ENCODE measurements at places on chromosomes 4 and X.

GRCh38 chr4:133812954-133813353, 388.6 kb downstream of the PABPC4L start:
- no peak for DNase-seq

GRCh38 chrX:11789809-11790208, 31.8 kb downstream of the MSL3 start:
- no peak for DNase-seq

GRCh38 chr4:108777388-108777787, 14.5 kb upstream of the ETNPPL start:
- DNase-seq: no peak

DNA sequence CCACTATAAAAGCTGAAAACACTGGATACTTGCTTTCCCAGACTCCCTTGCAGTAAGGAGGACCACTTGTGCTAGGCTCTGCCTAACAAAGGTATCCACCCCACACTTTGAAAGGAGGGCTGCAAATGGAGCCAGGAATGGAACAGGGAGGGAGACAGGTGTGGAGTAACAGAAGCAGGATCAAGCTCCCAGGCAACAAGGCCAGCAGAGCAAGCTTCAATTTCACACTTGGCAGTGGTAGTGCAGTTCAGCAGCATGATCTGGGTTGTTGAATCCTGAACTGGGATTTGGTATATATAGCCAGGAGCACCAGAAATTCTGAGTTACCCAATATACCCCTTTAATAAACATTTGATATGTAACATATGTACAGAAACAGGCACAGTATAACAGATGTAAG, 9.8 kb downstream of the LAMP2 start:
- no peak for DNase-seq

GRCh38 chr4:163171590-163171989, 4.9 kb upstream of the NAF1 start:
- DNase-seq: no peak

DNA sequence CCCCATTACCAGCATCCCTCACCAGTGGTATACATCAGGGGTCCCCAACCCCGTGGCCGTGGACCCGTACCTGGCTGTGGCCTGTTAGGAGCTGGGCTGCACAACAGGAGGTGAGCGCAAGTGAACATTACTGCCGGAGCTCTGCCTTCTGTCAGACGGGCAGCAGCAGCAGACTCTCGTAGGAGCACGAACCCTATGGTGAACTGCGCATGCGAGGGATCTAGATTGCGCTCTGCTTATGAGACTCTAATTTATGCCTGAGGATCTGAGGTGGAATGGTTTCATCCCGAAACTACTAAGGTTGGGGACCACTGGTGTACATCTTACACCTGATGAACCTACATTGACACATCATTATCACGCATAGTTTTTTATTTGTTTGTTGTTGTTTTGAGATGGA, 52.8 kb upstream of the DHX15 start:
- no peak for DNase-seq

DNA sequence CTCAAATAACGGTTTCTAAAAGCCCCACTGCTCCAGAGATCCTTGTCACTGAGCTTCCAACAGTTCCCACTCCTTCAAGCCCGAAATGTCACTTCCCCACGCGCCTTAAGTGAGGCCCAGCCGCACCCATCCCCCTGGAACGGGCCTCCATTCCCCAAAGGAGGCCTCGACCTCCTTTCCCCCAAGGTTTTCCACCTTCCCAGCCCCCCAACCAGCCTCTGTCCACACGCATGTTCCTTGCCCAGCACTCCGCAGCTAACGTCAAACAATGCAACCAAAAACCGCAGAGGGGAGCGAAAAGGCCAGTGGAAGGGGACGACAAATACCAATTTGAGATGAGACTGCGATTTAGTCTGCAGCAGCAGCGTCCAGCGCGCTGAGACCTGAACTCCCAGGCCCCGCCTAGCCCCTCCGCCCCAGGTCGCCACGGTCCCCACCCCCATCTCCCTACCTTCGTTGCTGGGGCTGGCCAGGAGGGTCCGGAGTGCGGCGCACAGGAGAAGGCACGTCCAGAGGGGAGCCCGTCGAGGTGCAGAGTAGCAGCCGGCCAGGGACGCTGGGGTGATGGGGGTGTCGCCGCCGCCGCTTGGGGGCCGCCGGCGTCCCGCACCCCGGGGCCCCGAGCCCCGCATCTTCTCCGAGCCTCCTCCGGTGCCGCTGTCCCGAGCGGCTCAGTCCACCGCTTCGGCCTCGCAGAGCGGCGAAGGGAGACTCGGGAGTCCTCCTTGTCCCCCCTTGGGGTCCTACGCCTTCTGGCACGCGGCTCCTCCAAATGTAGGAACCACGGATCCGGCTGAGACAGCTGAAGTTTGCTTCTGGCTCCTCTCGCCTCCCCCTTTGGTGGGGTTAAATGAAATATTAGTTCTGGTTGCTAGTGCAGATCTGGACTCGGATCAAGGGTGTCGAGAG, 924 bp downstream of the EPHA5 start:
- peak; percentile 18 for DNase-seq

- no peak for DNase-seq
Measured at GRCh38 chr4:86857341-86858052, 8.3 kb upstream of the SLC10A6 start.

- DNase-seq: no peak
Measured at GRCh38 chr4:83267830-83268475, 16.6 kb downstream of the COQ2 start.

GRCh38 chr4:2297606-2298531, 36.0 kb upstream of the MXD4 start:
- DNase-seq: no peak

DNA sequence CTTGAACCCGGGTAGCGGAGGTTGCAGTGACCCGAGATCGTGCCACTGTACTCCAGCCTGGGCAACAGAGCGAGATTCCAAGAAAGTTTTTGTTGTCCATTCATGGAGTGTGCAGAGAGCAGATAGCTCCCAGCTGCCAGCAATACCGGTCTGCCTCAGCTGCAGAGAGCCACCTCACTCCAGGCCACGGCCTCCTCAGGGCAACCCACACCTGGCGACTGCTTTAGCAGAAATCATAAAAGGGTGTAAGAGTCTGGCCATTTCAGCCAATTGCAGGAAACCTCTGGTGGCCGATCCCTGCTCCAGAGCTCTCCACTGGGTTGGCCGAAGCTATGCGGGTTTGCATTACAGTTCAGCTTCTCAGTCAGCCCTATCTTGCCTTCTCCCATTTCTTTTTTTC, 227.4 kb upstream of the BCOR start:
- no peak for DNase-seq

- DNase-seq: no peak
Measured at GRCh38 chrX:120301960-120302359, 9.3 kb downstream of the TMEM255A start.

- DNase-seq: peak; percentile 75
Measured at GRCh38 chr4:78938868-78939666, at the start of gene PAQR3. Gene PAQR3, minus strand, starts transcription at chr4:78939438. Its CDS starts 214 bp downstream, at chr4:78939224.

GRCh38 chrX:94288972-94289371, 615.0 kb downstream of the FAM133A start:
- no peak for DNase-seq

DNA sequence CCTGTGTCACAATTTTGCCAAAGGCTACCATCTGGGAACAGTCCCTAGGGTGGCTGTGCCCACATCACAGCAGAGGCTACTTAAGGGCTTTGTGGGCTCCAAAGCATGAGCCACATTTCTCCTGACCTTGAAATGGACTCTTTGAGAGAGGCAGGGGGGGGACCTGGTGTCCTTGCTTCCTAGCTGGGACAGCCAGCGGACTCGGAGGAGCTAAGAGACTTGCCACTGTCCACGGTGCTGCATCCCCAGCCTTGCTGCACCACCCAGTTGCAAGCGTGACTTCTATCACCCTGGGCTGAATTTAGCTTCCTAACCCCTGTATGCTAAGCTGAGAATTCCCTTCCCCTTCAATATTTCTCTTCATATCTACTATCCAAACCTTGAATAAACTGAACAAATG, 99.0 kb downstream of the PHKA2 start:
- peak; percentile 9 for DNase-seq

DNA sequence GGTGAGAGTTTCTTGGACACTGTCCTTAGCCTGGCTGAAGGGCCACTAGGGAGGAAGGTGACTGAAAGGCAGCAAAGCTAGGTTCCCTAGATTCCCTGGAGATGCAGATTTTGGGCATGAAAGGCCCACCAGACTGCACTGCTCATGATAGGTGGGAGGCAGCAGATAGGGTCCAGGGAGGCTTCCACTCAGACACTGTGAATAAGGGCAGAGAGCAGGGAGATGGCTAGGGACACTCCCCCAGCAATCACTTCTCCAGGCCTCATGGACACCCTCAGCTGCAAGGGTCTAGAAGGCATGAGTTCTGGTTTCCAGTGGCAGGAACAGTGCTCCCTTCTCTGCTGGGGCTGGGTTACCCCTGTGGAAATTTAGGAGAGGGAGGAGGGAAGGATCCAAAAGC, 20.1 kb downstream of the ARMCX2 start:
- DNase-seq: no peak
